ENCODE measurements at places on chromosomes 12 and 14.

- DNase-seq, result no peak
Measured at GRCh38 chr14:93989939-93990338, 7.2 kb upstream of the CCDC197 start.

DNA sequence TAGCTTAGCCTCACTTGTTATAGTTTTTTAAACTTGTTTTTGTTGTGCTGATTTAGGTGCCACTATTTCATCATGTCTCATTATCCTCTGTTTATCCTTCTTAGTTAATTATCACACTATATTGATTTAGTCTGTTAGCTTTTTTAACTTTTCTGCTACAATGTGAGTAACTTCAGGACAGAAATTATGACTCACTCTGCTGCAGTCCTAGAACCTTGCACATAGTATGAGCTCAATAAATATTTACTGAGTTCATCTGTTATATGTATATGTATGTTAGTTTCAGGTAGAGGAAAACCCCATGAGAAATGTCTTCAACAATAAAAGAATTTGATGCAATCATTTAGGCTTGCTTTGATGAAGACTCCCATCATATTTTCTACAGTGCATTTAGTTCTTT, 224.3 kb upstream of the NAV3 start:
- no peak for DNase-seq

- DNase-seq, result no peak
Measured at GRCh38 chr12:115914122-115914521, 363.4 kb downstream of the MED13L start.

GRCh38 chr12:31759632-31760459, 31.0 kb upstream of the AMN1 start:
- DNase-seq, result no peak

DNA sequence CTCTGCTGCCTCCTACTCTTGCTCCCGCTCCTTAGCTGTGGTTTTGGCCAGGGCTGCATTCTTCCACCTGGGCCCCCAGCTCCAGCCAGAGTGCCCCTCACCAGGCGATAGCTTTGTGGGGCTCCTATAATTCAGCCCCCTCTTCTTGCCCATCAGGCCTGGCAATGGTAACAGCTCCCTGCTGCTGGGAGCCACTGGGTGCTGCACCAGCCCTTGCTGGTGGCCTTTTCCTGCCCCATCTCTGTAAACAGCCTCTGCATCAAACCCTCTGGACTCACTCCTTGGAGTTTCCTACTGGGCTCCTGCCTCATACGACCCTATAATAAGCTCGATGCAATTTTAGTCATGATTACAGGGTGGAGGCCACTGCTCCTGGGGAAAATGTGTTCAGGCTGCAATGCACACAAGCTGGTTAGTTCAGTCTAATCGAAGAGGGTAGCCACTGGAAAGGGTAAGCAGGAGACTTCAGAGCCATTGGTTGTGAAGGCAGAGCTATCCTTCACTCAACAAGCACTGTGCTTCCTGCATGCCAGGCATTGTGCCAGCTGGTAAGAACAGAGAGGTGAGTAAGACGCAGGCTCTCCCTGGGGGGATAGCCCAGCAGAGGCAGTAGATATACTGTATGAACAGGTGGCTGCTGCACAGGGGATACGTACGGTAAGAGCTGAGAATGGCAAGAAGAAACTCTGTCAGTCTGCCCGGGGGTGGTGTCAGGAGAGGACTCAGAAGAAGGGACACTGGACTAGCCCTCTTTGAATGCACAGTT, 24.7 kb downstream of the CLMN start:
- DNase-seq, result peak; percentile 38

GRCh38 chr12:22682663-22683062, 57.7 kb downstream of the ETNK1 start:
- DNase-seq, result no peak

- DNase-seq, result no peak
Measured at GRCh38 chr12:127678945-127679344, 588.0 kb upstream of the TMEM132C start.

DNA sequence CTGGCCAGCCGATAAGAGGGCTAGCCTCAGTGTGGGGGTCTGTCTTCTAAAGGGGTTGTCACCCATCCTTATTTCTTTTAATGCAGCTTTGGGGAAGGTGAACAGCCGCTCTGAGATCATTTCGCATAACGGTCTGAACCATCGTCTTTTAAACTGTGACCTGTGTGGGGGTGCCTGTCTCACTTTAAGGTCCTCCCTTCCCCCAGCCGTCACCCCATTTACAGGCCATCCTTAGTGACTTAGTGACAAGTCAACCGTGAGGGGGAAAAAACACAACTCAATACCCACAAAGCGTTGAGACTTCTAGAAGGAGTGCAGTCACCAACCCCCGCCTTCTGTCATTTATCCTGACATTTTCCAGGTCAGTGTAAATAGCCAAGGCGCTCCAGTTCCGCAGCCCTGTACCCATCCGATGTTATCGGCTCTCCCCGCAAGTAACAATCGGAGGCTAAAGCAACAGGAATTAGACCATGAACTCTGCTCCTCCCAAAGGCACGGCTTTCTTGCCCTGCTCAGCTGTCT, 505 bp upstream of the DENND5B start:
- DNase-seq, result no peak

GRCh38 chr12:65495233-65495632, 216.8 kb downstream of the MSRB3 start:
- DNase-seq, result peak; percentile 82

GRCh38 chr14:64983439-64984310, 3.0 kb upstream of the FNTB start:
- DNase-seq, result peak; percentile 48

DNA sequence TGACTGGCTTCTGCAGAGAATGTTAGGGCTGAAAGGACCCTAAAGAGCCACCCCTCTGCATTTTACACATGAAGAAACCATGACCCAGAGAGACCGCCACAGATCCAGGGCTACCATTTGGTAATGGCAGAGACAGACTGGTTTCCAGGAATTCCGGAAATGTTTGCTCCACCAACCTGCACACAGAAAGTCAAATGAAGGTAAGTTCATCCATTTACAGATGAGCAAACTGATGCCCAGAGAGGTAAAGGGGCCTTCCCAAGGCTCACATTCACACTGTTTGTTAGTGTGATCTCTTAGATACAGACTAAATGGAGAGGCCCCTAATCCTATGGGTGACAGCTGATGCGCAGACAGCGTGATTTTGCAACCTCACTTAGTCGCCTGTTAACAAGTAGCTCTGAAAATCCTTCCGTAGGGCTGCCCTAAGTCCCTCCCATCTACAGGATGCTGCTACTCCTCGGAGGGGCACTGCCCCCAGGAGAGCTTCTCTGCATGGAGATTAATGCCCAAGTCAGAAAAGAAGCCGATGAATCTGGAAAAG, 33.8 kb downstream of the ZFP36L1 start:
- no peak for DNase-seq

DNA sequence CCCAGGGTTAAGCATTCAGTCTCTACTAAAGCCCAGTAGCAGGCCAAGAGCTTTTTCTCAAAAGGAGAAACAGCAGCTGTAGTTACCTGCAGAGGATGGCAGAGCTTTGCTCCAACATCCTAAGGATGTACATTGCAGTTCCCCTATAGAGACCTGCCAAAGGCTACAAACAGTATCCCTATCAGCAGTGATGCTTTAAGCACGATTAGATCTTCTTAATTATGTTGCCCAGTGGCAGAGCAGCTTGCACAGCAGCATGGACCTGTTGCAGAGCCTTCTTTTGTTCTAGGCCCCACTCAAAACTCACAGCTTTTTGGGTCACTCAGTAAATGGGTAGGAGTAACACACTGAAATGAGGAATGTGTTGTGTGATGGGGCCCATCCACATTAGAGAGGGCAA, 46.4 kb upstream of the CRY1 start:
- DNase-seq, result no peak

DNA sequence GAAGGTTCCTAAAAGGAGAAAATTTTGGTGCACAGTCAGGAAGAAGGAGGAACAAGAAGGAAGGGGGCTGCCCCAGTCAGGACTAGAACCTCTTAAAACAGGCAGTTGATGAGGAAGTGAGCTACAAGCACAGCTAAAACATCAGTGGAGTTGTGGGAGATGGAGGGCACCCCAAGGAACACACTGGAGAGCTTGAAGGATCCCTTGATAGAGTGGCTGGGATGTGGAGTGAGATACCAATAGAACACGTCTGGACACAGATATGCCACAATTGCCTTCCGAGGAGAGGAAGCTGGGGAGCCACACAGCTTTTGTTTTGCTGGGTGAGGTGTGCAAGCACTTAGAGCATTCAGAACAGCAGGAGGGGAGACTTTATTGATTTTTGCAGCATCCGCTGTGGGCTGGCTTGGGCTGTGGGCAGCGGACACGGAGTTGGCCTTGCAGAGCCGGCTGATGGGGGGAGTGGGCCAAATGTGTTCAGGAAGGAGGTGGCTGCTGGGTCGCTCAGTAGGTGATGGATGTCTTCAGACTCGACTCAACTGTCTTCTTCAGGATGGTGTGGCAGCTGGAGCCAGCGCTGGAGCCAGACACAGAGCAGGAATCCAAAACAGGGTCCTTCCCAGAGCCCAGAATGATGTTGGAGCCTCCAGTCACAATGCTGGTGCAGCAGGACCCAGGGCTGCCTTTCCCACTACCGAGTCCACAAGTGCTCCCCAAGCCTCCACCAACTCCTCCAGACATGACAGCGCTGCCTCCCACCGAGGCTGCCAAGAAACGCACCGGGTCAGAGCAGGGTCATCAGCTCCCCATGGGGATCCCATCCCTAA, 4.7 kb upstream of the KRT79 start:
- DNase-seq, result no peak

DNA sequence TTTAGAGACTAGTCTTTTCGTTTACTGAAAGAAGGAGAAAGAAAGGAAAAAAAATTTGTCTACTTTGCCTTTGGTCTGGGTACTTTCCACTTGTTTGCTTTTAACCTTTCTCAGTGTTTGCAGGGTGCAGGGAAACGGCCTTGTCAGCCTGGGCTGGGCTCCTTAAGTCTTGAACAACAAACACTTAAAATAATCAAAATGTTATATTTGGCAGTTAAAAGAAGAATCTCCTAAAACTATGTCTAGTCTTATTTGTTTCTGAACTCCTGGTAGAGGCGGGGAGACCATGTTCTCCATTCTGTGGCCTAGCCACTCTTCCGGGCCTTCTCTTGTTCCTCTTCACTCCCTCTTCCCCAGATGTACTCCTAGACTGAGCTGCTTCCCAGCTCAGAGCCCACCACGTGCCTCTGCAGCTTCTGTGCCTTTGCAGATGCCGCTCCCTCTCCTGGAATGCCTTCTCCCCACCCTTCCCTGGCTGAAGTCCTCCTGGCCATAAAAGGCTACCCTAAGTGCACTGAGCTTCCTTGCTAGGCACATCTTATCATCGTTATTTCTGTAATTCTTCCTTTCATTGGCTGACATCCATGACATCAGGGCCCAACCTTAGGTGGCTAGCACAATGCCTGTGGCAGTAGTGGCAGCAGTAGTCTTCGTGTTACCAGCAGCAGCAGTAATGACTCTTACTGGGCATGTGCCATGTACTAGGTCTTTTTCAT, 432.9 kb downstream of the ZFP36L1 start:
- peak; percentile 55 for DNase-seq

DNA sequence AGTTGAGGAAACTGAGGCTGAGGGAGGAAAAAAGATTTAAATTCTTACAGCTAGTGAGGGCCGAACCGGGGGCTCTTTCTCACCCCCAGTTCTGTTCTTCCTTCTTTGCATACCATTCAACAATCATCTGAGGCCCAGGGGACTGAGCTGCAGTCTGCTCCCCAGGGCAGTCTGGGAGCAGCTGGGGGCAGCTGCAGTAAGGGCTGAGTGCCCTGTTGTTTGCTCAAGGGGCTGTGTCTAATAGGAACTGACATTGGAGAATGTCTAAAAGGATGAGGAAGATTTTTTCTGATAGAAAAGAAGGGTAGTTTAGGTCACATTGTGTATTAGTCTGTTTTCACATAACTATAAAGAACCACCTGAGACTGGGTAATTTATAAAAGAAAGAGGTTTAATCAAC, 42.2 kb downstream of the SLC17A8 start:
- DNase-seq, result no peak

- no peak for DNase-seq
Measured at GRCh38 chr12:12201274-12201758, 65.5 kb downstream of the LRP6 start.

- peak; percentile 27 for DNase-seq
Measured at GRCh38 chr12:44372259-44372658, 503.9 kb downstream of the NELL2 start.

GRCh38 chr12:133220521-133220920, 15.2 kb downstream of the ANHX start:
- DNase-seq, result no peak

DNA sequence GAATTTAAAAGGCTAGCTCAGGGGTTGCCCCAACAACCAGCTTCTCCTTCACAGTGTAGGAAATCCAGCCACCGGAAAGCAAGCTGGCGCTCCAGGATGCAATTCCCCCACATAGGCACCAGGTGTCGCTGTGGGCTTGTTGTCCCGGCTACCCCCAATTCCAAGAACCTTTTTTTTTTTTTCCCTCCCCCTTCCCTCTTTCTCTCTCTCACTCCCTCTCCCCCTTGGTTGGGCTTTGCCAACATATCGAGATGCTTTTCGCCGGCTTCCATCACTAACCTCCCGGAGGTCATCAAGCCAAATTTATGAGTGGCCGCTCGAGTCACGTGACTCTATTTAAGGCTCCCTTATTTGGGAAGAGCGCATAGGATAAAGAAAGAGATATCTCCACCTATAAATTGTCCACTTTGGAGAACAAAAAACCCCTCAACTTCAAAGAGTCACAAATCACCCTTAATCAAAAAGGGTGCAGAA, at the start of gene HOXC5:
TSS of gene HOXC5 (plus strand) at position 424 of the 474 bp plus-strand sequence. CDS start 73 bp downstream, outside the sequence.
- peak; percentile 94 for DNase-seq

DNA sequence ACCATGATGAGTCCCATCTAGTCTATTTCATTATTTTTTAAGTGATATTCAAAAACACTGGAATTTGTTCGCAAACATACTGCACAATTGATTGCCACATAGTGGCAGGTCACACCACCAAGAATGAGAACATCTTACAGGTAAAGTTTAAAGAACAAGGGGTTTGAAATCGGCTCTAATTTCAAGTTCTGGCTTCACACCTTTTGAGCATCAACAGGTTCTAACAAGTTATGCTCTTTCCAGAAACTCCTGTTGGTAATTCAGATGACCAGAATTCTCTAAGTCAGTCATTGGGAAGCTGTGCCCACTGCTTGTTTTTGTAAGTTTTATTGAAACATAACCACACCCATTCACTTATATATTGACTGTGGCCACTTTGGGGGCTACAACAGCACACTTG, 336.3 kb downstream of the FUT8 start:
- no peak for DNase-seq

DNA sequence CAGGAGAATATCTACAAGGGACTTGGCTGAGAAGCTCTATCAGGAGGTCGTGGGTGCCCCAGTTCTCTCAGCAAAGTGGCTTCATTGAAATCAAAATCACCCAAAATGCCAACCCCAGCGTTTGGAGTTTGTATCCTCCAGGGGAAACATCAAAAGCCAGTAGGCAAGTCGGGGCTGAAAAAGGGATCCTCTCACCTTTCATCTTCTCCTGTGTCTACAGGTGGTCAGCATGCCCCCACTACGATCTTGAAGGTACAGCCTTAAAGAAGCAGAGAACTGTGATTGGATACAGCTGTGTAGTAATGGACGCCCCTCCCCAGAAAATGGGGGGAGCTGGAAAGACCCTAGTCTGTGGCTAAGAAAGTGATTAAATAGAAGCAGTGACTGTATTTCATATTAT, 22.2 kb downstream of the HRK start:
- DNase-seq, result no peak

- peak; percentile 28 for DNase-seq
Measured at GRCh38 chr14:95935228-95935822, 58.7 kb downstream of the TUNAR start.
